Left renal pelvis (tissue), 4 donors: ENCODE measurements at places on chromosomes 6 and 20. TPM values are rescaled to one million over a fixed set of nuclear protein-coding genes. Genes with fewer than 3 reads are reported as not detected.

The CDSN gene
- not detected for polyA plus RNA-seq

The RIMS1 gene
- polyA plus RNA-seq: 2.3 TPM

The PPP1R18 gene
- 34.3 TPM for polyA plus RNA-seq

The EYS gene
- polyA plus RNA-seq: 1.1 TPM

DNA sequence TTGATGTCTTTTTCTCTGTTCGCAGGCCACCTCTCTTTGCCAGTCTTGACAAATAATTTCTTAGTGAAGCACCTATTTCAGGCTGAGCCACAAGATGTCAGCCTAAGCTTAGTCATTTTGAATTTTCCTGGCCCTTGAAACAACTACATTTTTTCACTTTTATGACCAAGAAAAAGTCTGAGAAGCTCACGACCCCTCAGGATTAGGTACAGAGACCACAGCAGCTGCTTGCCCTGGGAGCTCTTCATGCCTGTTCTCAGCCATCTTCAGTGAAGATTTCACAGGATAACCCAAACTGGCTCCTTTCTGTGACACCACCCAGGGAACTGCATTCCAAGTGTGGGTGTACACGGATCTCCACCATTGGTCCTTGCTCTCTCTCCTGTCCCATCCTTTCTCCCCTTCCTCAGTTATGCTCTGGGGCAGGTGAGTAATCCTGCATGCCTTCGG, 38.4 kb upstream of the SPTLC3 start:
- no peak for DNase-seq

DNA sequence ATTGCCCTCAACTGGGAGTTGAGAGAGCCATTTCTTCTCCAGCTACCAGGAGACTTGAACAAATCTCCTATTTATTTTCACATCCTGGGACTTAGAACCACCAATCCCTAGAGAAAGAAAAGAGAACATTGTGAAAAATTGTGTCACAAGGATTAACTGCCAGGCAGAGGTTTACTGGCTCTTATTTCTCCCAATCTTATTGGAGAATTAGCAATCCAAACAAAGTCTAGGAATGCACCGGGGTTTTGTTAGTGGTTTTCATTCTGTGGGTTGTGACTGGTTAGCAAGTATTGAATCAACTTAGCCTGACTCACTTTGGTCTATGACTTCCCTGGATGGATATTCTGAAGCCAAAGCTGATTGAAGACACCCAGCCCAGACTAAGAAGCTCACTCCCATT, 21.2 kb upstream of the ENPP5 start:
- no peak for DNase-seq

The SRMS gene
- not detected for polyA plus RNA-seq

DNA sequence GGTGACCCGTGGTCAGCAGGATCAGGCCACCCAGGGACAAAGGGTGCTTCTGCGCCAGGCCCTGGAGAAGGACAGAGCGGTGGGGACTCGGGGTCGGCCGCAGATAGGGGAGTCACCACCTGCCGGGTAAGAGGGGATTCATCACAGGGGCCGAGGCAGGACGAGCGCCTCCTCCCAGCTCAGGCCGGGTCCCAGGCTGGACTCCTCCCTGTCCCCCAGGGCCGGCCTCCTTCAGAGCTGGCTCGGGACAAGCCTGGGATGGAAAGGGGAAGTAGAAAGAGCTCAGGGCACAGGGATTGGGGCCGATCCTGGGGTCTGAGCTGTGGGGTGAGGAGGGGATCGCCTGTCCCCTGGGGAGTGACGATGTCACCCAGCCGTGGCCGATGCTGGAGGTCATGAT, 154.6 kb upstream of the PROKR2 start:
- DNase-seq: no peak

DNA sequence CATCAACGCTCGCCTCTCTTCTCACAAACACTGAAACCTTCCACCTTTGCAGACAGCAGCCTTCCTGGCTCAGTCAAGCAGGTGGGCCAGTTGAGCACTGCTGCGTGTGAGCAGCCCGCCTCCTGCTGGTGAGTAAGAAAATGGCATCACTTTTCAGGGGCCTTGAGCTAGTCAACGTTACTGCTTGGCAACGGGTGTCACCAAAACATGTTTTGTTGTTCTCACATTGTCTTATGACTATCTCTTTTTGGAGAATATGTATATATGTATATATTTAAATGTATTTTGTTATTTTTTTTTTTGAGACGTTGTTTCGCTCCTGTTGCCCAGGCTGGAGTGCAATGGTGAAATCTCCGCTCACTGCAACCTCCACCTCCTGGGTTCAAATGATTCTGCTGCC, 97.0 kb upstream of the AGPAT4 start:
- peak; percentile 42 for DNase-seq

- DNase-seq: no peak
These were observed 32.3 kb downstream of the GMDS start for GRCh38 chr6:2213086-2213485.

DNA sequence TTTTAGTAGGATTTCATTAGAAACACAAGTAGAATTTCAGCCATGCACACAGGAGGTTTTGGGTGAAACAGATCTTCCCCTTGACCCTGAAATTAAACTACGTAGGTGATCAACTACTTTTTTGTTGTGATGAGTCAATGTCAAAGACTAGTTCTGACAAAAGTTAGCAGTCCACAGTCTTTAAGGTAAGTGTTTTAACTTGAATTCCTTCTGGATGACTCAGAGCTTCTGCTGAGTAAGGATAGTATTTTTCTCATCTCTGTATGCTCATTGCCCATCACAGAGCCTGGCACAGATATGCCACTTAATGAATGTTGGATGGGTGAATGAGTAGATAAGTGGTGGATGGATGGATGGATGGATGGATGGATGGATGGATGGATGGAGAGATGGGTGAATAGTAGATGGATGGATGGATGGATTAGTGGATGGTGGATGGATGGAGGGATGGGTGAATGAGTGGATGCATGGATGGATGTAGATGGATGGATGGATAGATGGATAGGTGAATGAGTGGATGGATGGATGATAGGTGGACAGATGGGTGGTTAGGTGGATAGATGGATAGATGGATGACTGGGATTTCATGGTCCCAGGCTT, 165.3 kb downstream of the ZMYND8 start:
- no peak for DNase-seq

- no peak for DNase-seq
These were observed 531.3 kb downstream of the QKI start for GRCh38 chr6:163945808-163946207.

DNA sequence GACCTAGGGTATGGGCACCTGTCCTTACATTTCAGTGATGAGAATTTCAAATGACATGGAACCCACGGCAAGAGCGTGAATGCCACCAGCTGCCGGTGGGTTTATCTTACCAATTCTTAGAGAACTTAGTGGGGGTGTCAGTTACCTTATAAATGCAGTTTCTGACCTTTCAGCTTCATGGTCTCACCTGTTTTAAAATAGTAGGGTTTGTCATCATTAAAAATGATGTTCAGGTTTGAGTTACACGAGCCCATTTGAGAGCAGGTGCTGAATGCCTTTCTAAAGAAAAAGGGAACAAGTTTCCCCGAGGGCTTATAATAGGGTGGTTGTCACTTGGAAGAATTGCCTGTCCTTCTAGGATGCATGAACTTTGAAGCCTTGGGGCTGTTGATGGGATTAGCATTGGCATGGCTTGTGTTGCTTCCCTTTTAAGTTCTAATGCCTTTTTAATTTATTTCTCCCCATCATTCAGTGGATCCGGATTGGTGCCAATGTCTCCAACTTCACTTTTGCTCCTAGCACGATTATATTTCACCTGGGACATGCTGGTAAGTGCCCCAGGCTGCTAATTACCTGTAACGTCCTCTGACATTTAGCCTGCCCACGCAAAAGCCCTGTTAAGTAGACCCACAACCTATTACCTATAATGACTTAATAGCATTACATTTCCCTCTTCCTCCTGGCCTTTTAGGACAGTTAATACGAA, 27.9 kb downstream of the GHRH start:
- DNase-seq: no peak

The OVOL2 gene
- 1.7 TPM for polyA plus RNA-seq

The GPR6 gene
- polyA plus RNA-seq: not detected

DNA sequence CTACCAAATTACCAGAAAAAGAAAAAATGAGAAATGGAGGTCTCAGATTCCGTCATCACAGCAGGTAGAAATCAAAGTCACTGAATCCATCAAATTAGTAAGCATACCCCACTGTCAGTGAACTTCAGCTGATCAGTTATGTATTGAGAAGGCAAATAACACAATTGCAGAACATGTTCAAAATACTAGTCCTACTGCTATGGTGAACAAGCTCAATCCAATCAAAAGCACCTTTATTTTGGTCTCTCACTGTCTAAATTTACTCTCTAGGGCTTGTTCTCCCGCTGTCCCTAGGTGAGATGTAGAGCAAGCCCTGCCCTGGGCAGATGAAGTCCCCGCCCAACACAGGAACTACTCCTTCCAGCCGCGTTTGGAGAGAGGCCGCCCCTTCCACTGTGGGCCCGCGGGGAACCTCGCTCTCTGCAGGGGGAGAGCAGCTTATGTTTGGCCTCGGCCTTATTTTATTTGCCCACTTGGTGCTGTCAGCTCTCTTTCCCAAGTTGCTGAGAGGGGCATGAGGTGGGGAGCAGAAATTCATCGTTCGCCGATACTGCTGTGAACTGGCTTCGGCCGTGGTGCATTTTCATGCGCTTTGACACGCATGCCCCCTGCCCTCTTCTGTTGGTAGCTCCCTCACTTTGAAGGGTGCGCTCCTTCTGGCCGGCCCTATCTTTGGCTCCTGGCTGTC, 14.3 kb upstream of the MAP1LC3A start:
- DNase-seq: no peak

DNA sequence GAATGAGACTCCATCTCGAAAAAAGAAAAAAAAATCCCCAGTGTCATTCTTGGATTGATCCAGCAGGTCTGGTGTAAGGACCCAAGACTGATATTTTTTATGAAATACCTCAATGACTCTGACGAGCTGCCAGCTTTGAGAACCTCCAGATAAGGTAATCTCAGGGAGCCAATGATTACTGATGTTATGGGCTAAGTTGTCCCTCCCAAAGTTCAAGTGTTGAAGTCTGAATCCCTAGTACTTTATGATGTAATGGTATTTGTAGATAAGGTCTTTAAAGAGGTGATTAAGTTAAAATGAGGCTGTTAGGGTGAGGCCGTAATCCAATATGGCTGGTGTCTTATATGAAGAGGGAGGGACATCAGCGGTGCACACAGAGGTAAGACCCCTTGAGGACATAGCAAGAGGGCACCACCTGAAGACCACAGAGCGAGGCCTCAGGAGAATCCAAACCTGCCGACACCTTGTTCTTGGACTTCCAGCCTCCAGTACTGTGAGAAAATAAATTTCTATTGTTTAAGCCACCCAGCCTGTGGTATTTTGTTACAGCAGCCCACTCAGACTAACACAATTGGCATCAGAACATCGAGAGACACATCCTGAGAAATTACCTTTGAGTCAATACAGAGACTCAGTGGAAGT, 19.7 kb upstream of the DDO start:
- no peak for DNase-seq

DNA sequence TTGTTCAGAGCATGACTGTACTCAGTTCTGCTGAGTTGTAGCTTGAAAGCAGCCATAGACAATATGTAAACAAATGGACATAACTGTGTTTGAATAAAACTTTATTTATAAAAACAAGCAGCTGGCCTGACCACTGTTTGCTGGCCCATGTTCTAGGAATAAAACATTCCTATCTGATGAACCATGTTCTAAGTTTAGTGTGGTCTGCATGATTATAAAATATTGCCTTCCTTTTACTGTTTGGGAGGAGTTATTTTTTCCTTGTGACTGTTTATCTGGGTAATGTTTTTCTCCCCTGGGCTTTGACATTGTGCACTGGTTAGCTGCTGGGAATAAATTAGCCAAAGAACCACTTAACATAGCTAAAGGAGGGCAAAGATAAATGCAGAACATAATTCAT, 55.1 kb downstream of the CDS2 start:
- no peak for DNase-seq

DNA sequence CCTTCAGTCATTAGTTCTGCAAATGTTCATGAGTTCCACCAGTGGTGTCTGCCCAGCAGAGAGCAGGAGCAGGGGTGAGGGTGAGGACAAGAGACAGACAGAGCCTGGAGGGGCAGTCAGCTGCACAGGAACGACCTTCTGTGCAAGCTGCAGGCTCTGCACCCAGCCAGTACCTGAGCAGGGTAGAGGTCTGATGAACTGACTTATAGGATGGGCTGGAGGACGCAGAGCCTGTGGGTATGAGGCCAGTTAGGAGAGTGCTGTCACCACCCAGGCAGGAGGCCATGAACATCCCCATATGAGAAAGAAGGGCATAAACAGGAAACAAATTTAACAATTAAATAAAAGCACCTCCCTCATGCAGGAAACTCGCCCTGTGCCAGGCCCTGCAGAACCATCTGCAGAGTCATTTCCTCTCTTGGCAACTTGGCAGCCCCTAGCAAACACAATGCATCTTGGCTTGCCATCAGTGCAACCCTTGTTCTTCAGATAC, 17.9 kb downstream of the C6orf15 start:
- DNase-seq: no peak

GRCh38 chr20:60800185-60800584, 451.9 kb upstream of the CDH4 start:
- no peak for DNase-seq

The CST2 gene
- not detected for polyA plus RNA-seq

DNA sequence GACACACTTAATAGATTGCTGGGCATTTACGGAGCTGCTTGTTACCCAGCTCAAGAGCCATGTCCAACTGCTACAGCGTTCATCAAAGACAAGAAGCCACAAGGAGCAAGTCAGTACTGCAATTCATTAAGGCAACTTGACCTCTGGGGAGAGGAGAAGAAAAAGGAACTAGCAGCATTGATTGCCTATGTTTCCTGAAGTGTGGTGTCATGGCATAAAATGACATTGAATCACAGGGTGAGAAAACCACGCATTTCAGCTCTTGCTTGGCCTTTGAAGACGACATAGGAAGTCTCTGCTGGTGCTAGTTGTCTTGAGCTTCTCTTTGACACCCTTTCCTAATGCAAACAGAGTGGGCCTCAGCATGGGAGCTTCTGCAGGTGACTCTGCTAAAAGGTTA, 139.1 kb downstream of the CDH26 start:
- no peak for DNase-seq

- DNase-seq: no peak
These were observed 38.7 kb downstream of the UQCC2 start for GRCh38 chr6:33672808-33673207.

- DNase-seq: no peak
These were observed 9.9 kb upstream of the KCNK15 start for GRCh38 chr20:44735816-44736169.

DNA sequence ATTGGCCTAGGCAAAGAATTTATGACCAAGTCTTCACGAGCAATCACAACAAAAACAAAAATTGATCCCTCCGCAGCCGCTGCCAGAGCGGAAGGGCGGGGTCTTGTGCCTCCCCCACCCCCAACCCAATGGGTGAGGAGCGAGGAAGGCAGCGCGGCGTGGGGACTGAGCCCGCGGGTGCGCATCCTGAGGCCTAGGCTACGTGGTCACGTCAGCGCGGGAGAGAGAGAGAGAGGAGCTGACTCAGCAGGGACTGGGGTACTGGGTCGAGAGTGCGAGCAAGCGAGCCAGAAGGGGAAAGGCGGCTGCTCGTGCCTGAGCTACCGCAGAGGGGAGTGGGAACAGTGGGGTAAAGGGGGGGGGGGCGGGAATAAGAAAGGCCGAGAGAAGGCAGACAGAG, 90.1 kb upstream of the FERMT1 start:
- no peak for DNase-seq

The C20orf96 gene
- polyA plus RNA-seq: 32.8 TPM
